ENCODE measurements at places on chromosomes 13 and 19. TPM values are rescaled to one million over a fixed set of nuclear protein-coding genes. Genes with fewer than 3 reads are reported as not detected.

DNA sequence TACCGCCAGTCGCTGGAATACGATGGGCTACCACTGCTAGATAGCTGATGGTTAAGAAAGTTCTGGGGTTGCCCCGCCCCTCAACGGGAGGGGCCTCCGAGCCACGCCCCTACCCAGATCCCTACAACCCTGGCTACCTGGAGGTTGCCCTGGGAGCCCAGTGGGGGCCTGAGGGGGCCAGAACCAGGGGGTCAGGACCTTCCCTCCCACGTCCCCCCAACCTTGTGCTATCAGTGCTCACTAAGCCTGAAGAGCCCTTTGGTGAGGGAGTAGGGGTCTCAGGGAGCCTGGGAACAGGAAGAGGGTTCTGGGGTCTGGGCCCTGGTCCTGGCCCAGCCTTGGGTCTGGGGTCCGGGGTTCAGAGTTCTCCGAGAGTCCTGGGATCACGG, 8.9 kb downstream of the OCEL1 start:
- DNase-seq = peak; percentile 70

DNA sequence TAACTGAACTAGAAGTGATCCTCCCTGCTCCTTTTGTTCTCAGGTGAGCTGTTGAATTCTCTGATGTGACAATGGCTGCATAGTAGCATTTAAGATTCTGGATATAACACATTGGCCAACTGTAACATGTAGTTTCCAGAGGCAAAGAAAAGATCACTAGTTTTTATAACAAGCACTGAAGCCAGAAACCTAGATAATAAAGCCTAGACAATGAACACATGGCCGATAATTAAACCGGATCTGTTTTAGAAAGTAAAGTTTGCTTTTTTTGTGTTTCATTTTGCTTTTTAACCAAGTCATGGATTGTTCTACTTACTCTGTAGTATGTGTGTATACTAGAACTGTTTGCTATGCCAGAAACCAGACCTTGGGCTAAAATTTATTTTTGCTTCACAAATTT, 225.5 kb upstream of the KLHL1 start:
- DNase-seq = no peak

DNA sequence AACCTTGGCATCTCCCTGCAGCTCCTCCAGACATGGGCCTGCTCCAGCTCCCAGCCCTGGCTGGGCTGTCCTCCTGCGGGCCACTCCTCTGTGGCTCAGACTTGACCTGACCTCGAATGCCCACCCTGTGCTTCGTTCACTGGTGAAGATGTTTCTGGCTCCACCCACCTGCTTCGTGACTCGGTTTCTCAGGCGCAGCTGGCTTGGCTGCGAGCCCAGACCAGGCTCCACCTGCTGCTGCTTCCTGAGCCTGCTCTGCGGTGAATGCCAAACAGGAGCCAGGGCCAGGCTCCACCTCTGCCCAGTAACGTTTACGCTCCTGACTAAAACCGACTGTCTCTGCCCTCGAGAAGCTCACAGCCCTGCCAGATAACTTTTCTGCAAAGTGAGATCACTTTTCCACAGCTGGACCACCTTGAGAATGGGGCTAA, 8.9 kb upstream of the RSPH6A start:
- DNase-seq = no peak

GRCh38 chr13:49620170-49620621, 8.1 kb upstream of the ARL11 start:
- DNase-seq = no peak

DNA sequence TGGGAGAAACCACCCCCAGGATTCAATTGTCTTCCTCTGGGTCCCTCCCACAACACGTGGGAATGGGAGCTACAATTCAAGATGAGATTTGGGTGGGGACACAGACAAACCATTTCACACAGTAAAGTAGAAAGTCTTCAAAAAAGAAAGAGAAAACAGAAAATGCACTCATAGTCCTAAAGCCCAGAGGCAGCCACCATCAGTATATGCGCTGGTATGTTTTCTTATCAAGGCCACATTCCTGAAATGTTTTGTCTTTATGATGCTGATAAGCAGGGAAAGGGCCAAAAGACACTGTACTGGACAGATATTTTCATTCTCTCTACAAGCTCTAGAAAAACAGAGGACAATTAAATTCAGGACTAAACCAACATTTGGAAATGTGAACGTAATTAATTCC, 375.8 kb upstream of the TSHZ3 start:
- no peak for DNase-seq

Gene ZNF780B
- total RNA-seq = 19.0 TPM

Gene PNMA8C
- not detected for total RNA-seq

DNA sequence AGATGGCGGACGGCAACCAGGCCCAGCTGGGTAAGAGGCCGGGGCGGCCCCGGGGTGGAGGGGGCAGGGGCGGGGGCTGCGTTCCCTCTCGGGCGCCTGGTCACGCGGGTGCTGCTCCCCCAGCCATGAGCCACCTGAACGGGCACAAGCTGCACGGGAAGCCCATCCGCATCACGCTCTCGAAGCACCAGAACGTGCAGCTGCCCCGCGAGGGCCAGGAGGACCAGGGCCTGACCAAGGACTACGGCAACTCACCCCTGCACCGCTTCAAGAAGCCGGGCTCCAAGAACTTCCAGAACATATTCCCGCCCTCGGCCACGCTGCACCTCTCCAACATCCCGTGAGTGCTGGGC, 11.1 kb downstream of the PTBP1 start:
- DNase-seq = no peak

DNA sequence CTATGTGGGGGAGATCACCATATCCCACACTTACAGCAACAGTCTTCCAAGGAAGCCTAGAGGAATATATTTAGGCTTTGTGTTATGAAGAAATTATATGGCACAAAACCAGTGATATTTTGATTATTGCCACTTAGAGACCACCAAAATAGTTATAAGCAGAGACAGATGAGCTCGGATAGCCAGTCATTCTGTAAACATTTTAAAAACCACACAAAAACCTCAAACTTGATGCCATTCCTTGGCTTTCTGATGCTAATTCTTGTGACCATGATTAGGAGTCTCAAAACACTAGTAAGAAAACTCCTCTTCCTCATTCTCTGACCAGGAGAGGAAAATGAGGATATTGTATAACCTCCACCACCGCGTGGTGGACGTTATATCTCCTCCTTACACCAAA, 496.4 kb downstream of the FOXO1 start:
- no peak for DNase-seq

Gene WTIP
- 1.6 TPM for total RNA-seq

Gene OR10H4
- not detected for total RNA-seq

Gene IL11
- 0.46 TPM for total RNA-seq

All from left colon (tissue), 2 donors.